Stimulated activated CD4-positive, alpha-beta T cell treated with anti-CD3 and anti-CD28 coated beads, TNF-alpha, amount 100 ng/mL, for 4 hours (primary cell): ENCODE measurements at places on chromosomes 1 and 21.

DNA sequence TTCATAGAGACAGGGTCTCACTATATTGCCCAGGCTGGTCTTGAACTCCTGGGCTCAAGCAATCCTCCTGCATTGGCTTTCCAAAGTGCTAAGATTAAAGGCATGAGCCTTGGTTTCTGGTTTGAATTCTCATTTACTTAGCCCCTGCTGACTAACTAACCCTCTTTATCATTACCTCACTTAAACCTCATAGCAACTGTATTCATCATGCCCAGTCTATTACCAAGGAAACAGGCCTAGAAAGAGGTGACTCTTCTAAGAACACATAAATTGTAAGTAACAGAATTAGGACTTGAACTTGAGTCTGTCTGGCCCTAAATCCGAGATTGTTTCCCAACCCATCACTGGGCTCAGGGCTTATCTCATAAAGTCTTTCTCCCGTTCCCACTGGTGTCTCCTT lies 44.2 kb downstream of the TMEM53 start:
- DNase-seq: no peak

GRCh38 chr1:93411000-93411399 lies 36.9 kb upstream of the FNBP1L start:
- DNase-seq: no peak

DNA sequence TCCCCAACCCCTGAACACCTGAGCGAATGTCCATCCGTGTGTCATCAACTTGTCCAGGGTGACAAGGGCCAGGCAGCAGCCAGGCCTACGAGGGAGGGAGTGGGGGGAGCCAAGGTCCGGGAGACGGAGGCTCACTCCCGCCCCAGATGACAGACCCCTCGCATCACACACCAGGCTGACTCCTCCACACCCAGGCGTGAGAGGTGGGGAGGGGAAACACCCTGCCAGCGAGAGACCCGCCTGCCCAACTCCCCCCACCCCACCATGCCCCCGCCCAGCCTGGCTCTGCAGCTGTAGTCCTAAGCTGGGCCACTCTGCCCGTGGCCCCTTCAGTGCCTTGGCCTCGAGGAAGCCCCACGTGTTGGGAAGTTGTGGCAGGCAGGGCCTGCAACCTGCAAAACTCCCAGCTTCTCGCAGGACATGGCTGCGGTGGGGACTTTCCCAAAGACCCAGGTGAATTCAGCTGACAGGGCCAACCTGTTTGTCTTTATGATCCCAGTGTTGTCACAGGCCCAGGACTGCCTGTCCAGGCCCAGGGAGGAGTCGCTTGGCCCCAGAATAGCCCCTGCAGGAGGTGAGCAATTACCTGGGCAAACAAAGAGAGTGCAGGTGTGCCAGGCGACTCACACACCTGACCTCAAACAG lies 62.9 kb downstream of the RIPK4 start:
- DNase-seq: no peak

DNA sequence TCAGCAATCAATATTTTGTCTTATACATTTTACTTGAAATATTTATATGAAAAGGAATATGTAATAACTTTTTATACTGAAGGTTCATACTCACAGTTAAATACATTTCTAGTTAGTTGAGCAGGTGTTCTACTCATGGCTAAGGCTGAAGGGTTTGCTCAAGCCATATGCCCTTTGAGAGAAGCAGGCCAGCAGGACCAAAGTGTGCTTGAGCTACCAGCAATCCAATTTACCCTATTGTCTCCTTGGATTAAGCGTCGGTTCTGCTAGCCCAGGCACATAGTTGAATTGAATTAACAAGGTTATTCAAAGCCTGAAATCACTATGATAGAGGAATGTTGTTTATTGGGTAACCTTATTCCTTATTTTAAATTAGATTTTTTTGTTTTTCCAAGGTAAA lies 151.5 kb upstream of the BACE2 start:
- DNase-seq: no peak

DNA sequence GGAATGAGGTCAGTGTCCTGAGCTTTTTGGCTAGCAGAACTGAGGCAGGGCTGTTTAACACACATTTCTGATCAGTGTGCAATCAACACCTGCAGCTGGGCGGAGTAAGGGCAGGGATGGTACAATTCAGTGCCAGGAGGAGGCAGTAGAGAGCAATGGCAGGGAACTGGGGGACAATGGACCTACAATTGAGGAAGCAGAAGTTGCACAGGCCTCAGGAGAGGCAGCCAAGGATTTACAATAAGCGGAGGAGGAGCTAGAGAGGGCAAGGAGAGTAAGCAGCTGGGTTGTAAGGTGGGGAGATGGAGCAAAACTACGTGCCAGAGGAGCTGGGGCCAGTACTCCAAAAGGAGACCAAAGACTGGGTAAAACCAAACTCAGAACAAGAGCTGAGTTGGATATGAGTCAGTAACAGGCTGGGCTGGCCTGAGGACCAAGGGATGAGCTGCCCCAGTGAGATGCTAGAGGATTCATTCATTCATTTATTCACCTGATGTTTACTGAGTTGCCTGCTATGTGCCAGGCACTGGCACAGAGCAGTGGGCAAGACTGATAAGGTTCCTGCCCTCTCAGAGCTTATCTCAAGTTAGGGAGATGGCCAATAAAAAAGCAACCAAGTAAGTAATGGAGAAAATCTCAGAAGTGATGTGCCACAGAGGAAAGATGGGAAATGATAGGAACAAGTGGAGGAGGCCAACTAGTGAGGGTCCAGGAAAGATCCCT lies 10.4 kb upstream of the GALE start:
- DNase-seq: no peak
